ENCODE measurements at places on chromosomes 3 and 15.
A peak's percentile ranks its signal among the peaks of the same experiment; 100 is the strongest.

GRCh38 chr15:33226559-33227181, 32.2 kb upstream of the FMN1 start:
- DNase-seq = peak; percentile 79

DNA sequence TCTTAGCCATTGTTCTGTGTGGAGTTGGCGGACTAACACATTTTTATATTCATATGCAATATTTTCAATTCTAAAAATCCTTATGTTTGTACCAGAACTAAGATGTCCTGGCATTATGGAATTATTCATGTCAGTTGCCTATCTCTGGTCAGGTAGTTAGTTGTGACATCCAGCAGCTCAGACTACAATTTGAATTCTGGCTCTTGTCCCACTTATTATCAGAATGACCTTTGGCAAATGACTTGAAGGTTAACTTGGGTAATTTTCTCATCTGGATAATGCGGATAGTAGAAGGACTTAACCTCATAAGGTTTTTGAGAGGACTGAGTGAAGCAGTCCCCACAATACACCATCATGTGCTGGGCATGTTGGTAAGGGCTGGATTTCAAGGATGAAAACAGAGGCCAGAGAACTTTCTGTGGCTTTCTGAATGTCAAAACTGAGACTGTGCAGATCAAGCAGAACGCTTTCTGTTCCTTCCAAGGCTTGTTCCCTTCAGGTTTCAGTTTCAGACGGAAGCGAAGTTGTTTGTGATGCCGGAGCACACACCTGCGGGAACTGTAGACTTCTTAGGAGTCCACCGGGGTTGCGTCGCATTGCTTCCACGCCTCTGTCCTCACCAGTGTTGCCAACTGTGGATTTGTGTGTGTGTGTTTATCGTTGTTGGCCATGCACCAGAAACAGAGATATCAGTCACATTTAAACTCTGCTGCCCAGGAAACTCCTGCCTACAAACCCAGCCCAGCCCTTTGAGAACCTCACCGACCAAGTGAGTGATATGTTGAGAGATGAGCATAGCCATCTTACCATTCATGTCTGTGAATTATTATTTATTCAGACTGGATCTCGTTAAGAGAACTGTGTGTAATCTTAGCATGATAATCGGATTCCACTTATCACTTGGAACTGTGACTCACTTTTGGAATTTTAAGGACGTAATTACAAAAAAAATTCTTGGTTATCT, 76.0 kb downstream of the PTPRG start:
- DNase-seq = no peak

DNA sequence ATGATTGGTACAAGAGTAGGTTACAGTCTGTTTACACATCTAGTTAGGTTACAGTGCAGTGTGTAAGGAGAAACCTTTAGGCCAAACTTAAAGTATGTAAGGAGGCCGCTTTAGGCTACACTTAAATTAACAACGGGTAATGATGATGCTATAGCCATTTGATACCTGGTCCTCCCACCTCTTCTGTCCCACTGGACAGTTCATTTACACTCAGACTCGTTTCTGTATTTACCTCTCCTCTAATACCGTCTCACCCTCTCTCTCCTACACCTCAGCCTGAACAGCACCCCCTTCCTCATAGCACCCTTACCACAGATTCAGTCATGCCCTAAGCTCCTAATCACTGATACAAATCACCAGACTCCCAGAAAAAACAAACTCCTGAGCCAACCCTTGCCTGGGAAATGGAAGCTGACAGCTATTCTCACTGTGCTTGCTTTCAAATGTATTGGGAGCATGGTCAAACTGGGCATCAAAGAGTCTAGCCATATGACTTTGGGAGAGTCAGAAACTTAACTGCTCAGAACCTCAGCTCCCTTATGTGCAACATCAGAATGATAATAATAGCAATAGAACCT, 241.3 kb upstream of the SETMAR start:
- DNase-seq = no peak

GRCh38 chr3:148178503-148178902, 519.2 kb upstream of the AGTR1 start:
- no peak for DNase-seq

GRCh38 chr3:65109966-65110500, 422.2 kb upstream of the ADAMTS9 start:
- no peak for DNase-seq

DNA sequence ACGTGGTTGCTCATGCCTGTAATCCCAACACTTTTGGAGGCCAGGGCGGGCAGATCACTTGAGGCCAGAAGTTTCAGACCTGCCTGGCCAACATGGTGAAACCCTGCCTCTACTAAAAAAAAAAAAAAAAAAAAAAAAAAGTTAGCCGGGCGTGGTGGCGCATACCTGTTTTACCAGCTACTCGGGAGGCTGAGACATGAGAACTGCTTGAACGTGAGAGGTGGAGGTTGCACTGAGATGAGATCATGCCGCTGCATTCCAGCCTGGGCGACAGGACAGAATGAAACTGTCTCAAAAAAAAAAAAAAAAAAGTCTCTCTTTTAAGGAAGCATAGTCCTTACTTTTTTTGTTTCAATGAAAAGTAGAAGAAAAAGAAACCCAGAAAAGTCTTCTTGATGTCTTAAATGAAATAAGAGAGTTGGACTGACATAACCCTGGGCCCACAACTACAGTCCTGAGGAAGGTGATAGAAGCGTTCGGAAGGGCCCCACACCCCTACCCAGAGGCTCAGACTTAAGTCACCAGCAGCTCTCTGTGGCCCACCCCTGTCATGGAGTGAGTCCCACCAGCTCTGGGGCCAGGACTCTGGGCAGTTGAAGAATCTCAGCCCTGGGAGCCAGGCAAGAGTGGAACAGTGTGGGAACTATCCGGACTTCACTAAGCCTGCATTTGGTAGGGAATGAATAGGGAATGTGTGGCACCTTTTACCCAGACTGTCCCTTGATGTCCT, 2.6 kb downstream of the NME9 start:
- no peak for DNase-seq

DNA sequence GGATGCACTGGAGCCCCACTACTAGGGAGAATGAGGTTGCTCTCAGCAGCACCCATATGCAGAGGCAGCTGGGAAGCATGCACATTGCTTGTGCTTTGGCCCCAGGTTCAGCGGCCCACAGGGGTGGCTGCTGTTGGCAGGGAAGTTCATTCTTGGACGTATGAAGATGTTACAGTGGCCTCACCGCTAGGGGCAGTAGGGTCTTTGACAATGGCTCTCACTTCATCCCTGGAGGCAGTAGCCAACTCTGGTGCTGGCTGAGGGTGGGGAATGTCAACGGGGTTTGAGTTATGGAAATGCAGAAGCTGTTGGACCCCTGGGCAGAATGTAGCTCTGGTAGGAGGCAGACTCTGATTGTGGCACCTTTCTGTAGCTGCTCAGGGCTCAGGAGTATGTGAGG, 279.9 kb downstream of the SCAPER start:
- no peak for DNase-seq

- no peak for DNase-seq
Measured at GRCh38 chr15:54618120-54618519, 578.6 kb downstream of the RSL24D1 start.

DNA sequence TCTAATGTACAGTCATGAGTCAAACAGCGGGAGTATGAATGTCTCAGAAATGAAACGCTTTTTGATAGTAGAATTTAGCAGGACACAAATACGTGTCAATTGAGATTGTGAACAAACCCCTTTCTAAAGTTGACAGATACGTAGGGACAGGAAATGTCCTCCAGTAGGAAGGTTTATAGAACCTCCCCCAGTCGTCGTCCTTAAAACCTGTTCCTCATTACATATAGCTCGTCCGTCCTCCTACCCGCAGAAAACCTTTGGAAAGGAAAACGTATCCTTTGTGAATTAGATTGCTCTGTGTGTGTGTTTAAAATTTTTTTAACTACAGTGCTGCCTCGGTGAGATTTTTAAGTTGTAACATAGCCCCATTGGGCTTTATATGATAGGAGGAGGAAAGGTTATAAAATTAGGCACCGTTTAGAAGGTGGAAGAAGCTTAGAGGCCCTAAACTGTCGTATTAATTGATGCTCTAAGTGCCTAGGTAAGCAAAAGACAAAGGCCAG, 4.1 kb downstream of the UBE2E1 start:
- no peak for DNase-seq

DNA sequence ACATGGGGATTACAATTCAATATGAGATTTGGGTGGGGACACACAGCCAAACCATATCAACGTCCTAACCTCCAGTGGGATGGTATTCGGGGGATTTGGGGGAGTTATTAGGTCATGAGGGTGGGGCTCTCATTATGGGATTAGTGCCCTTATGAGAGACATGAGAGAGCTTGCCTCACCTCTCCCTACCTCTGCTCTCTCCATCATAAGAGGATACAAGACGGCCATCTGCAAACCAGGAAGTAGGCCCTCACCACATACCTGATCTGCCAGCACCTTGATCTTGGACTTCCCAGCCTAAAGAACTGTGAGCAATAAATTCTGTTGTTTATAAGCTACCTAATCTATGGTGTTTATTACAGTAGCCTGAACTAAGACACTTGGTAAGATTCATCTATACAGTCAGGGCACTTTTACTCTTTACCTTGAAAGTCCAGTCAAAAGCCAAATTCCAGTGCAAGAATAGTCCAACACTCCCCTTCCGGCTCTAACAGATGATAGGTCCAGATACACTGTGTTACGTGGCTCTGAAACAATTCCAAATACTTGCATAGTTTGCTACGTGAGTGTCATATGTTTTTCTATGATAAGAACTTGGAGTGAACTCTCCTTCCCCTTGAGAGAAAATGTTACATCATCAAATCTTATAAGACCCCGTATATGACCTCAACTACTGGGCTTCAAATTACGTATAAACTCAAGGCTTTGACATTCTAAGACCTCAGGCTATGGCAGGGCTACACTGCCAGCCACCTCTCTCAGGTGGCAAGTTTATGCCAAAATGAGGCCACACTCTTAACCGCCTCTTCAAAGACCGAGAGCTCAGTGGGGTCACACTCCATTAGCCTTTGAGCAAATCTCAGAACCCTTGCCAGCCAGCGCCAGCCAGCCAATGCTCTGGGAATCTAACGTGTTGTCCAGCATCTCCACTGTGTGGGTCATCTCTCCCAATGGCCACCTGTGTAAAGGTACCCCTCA, 129.9 kb downstream of the XXYLT1 start:
- no peak for DNase-seq

GRCh38 chr15:31606931-31607497, 280.4 kb downstream of the KLF13 start:
- DNase-seq = no peak

DNA sequence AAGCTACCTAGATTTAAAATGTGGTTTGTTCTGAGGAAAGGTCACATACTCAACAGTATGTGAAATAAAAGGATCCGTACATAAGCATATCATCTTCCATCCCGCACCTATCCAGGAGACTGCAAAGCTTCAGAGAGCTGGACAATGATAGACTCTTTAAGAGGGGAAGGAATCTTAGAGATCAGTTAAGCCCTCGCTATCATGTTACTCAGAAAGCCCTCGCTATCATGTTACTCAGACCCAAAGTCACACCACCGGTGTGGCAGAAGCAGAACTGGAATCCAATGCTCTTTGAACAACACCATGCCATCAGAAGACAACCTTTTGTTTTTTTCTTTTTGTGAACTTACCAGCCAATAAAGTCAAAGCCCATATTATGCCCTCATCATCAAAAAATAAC, 5.8 kb downstream of the ANO10 start:
- DNase-seq = no peak

DNA sequence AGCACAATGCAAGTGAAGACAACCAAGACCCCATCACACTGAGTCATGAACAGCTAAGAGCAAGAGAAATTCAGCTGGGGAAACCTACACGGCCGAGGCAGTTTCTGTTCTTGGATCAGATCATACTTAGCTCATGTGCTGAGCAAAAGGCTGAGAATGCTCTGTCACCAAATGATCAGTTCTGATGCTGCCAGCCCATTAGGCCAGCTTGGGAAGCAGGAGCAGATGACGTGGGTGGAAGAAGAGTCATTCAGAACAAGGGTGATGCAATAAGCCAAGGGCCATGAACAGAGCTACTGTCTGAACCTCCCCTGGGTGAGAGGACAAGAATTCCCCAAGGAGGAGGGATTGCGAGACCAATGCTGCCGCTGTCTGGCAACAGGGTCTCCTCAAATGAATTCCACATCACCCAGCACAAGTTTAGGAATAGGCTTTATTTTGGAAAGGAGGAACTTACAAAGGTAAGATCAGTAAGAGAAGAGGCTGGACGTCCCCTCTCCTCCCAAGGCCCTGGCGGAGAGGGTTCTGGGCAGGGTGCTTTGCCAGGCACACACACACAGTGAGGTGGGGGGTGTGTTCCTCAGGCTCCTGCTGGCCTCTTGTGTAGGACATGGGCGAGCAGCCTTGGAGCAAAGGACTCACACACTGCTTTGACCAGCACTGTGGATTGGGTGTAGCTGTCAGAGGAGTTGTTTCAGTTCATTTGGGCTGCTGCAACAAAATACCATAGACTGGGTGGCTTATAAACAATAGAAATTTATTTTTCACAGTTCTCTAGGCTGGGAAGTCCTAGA, 65.6 kb upstream of the CTXND1 start:
- DNase-seq = no peak

DNA sequence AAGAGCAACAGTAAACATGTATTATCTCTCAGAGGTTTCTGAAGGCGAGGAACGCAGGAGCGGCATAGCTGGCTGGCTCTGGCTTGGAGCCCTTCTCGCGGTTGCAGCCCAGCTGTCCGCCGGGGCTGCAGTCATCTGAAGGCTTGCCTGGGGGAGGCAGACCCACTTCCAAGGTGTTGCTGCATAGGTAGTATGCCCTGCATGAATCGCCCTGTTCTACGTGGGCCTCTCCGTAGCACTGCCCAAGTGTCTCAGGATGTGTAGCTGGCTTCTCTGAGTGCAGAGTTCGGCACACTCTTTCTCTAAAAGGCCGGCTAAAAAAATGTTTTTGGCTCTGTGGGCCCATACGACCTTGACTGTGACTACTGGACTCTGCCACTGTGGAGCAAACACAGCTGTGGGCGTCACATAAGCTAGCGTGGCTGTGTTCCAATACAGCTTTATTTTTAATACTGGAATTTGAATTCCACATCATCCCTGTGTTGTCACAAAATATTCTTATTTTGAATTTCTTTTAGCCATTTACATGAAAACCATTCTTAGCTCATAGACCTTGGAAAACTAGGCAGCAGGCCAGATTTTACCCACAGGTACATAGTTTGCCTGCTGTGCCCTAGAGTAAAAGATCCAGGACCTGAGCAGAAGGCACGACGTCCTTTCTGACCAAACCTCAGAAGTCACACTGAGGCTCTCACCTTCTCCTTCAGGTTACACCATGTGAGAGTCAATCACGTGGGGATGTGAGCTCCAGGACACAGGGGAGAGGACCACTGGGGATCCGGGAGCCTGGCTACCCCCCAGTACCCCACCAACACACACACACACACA, 55.9 kb downstream of the PGPEP1L start:
- no peak for DNase-seq

Measured in CD4-positive, alpha-beta T cell treated with Interleukin-17A for 4 hours (primary cell).